Calu3 (cell line): ENCODE measurements at places on chromosomes 1 and 21. TPM values are rescaled to one million over a fixed set of nuclear protein-coding genes. Genes with fewer than 3 reads are reported as not detected.

RGS16 gene
- 1.2 and 1.7 TPM in 2 replicates for total RNA-seq

PTGFRN gene
- total RNA-seq: 29.4 and 44.6 TPM in 2 replicates

DNA sequence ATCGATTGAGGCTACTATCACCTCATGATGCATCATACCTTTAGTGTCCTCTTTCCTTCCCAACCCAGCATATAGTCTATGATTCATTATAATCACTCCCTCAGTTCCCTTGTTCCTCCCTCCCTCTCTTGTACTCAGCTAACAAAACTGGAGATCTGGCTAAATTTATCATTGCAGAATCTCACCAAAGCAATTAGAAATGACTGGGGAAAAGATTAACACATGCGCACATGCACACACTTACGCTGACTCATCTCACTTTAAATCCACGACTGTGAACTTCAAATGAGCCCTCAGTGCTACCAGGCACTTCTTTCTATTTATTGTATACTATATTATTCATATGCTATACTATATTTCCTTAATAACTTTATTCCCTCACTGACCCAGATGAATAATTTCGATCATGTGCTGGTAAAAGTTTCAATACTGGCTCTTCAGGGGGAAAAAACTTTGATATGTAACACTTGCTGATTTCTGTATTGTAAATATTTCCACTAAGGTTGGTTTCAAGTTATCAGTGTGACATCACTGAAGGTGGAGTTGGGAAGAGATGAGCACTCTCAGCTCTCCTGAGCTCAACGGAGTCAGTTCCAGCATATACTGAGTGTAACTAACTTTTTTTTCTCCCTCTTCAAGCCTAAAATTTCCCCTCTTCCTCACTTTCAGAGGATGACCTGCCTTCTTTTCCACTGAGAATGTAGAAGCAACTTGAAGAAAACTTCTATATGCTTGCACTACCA, 613.7 kb upstream of the B3GALT2 start:
- DNase-seq: no peak

GRCh38 chr1:183161391-183161790, 24.7 kb upstream of the LAMC2 start:
- DNase-seq: no peak
